Activated CD4-positive, alpha-beta memory T cell treated with anti-CD3 and anti-CD28 coated beads for 36 hours (primary cell): ENCODE measurements at places on chromosomes 6 and 20.
A peak's percentile ranks its signal among the peaks of the same experiment; 100 is the strongest.

GRCh38 chr6:84415517-84415916, 188.1 kb upstream of the CEP162 start:
- DNase-seq: no peak

GRCh38 chr6:38804358-38804757, 89.2 kb downstream of the DNAH8 start:
- no peak for DNase-seq

DNA sequence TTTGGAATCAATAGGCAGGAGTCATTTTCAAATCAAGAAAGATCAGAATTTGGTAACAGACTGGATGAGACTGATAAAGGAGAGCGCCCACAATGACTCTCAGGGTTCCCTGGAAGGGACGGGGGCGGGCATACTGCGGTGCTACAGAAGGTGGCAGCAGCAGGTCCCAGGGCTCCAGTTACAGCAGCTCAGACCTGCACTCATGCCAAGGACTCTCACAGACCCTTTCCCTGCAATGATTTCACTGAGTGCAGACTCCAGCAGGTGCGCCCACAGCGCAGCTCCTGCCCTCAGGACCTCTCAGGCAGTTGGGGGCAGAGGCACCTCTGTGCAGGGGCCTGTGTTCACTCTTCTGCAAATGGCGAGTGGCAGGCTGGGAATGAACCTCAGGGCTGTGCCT, 359.8 kb downstream of the ZFAND3 start:
- DNase-seq: peak; percentile 21

- DNase-seq: no peak
Observed at GRCh38 chr6:99187429-99187828, 162.0 kb downstream of the FAXC start.

- no peak for DNase-seq
Observed at GRCh38 chr6:22239261-22239921, 57.4 kb downstream of the PRL start.

- no peak for DNase-seq
Observed at GRCh38 chr6:164045082-164045481, 630.6 kb downstream of the QKI start.

- no peak for DNase-seq
Observed at GRCh38 chr6:144250276-144250675, 34.9 kb upstream of the UTRN start.

DNA sequence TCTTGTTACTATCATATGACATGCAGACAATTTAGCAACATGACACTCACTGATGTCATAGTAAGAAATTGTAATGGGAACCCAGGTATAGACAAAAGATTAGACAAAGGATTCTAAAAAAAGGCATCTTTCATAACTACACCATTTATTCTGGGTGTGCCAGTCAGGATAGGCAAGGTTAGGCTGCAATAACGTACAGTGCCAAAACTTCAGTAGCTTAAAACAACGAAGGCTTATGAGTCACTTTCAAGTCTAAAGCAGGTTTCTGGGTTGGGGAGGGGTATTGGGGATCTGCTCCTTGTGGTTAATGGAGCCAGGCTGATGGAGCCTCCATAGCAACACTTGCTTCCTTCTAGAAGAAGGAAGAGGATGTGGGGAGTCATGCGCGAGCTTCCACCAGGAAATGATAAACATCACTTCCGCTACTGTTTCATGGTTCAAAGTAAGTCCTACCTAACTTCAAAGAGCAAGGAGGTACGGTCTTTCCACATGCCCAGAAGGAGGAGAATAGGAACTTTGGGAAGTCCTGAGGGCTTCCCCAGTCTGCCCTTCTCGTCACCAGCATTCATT, 2.0 kb upstream of the GTSF1L start:
- no peak for DNase-seq

- DNase-seq: no peak
Observed at GRCh38 chr6:67458265-67458664, 1176.8 kb upstream of the ADGRB3 start.

DNA sequence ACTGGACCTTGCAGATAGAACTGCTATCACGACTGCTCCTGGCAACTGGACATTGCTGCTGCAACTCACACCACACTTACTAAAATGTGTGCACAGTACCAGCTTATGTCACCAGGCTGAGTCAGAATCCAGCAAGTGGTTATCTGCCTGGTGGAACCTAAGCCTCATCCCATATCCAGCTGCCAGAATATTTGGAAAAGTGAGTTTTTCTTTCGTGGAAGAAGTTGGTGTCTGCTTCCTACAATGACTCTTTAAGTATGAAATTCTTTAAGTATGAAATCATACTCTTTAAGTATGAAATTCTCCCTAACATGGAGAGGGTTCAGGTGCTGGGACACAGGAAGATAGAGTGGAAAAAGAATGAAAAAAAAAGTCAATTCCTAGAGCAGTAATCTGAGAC, 16.4 kb upstream of the POLR1H start:
- DNase-seq: no peak

DNA sequence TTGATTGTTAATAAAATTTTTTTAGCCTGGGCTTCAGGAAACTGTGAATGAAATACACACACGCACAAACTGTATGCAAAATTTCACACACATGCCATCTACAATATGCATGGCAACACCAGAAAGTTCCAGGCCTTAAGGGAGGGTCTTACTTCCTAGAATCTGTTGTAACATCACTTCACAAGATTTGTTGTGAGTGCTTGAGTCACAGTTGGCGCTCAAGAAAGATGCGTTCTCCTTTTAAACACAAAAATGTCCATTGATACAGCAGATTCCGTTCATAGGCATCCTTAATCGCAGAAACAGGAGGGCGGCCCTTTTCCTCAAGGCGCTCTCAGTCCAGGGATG, 485 bp upstream of the RTF2 start:
- no peak for DNase-seq

DNA sequence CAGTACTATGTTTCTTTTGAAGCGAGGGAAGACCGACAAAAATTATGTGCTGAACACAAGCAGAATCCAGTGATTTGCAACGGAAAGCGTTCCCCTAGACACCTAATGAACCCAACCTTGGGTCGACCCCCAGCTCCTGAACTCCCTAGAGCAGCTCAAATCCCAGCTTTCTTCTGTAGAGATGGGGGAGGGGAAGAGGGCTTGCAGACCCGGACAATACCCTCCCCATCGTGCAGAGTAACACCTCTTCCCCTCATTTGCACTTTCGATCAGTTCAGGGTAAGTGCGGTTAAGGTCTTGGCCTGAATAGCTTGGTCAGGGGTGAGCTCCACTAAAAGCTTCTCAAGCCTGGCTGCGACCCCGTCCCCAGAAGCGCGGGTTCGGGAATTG, 404 bp downstream of the CEP162 start:
- DNase-seq: no peak
